Inflammatory macrophage (primary cell): ENCODE measurements at places on chromosomes 7 and 10.

- peak; percentile 52 for DNase-seq
These were observed 651.5 kb upstream of the NRP1 start for GRCh38 chr10:33986016-33986415.

DNA sequence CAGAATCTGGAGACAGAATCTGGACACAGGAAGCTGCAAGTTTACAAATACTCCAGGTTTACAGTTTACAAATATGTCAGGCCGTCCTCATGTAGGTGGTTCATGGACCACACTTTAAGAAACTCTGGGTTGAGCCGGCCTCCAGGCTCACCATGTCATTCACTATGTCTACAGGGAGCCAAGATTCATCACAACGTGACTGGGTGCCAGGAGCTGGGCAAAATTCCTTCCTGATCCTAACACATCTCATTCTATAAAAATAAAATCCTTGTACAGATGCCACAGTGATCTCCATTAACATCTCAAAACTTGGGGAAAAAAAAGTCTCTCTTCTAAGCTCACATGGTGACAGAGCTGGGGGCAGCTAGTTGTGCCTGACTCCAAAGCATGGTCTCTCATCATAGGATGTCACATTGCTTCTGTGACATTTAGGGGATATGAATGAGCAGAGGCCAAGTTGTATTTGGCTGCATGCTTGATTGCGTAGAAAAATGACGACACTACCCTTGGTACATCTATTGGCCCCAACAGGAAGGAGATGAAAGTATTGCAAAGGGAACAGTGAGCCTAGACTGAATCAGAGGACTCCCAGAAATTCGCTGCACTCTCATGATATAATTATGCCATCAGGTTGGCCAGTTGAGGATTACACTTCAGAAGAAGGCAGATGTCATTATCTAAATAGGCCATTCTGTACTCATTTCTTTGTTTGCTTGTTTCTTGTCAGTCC lies 35.9 kb downstream of the MTURN start:
- DNase-seq: peak; percentile 83

GRCh38 chr7:41977151-41977651 lies 259.8 kb downstream of the GLI3 start:
- peak; percentile 58 for DNase-seq

- DNase-seq: peak; percentile 91
These were observed 60.1 kb upstream of the NAMPT start for GRCh38 chr7:106344861-106345260.

DNA sequence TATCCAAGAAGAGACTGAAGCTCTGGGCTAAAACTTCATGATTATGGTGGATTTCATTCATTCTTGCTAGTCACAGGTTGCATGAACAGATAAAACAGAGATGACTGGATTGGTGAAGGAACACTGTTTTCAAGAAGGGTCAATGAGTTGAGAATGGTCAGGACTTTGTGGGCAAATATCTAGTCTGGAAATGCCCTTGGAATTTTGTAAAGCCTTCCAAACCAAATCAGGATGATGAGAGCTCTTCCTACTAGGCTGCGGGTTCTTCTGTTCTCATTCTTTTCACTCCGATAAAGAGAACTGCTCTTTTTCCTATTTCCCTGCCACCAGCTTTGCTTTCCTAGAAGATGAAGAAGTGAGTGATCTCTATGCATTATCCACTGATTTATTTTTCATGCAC lies 171.4 kb downstream of the ARID5B start:
- no peak for DNase-seq

- no peak for DNase-seq
These were observed 20.1 kb upstream of the SMNDC1 start for GRCh38 chr10:110324805-110325280.

DNA sequence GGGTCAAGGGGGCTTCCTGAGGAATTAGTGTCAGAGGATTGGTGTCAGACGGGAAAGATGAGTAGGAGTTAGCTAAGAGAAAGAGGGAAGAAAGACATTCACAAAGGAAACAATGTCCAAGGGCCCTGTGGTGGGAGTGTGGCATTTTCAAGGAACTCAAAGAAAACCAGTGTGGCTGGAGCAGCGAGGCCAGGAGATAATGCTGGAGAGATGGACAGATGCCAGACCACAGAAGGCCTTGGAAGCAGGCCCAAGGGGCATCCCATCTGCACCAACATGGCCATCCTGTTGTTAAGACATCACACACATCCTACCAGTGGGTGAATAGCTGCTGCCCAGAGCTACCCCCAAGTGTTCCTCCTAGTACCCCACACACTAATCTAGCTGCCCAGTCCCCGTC lies 36.1 kb upstream of the CUL1 start:
- no peak for DNase-seq
